Transverse colon (tissue), 4 donors: ENCODE measurements at places on chromosomes 4 and X.
A peak's percentile ranks its signal among the peaks of the same experiment; 100 is the strongest.

DNA sequence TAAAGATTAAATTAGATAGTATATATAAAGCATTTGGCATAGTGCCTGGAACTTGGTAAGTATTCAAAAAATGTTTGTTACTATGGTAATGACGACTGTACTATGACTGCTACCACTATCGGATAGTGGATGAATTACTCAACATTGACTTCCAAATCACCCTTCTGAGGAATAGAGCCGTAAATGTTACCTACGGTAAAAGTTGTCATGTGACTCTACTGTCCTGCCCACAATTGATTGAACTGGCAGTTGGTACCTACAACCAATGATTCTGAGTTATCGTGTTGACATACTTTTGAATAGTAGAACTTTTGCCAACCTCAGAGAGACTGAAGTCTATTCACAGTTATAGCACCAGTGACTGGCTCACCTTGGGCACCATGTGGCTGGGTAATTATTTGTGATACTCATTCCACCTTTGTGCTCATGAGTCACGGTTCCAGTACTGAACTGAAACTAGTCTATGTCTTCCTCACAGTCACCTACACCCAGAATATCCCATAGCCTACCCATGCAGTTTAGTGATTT is 185.5 kb upstream of the PITX2 start:
- DNase-seq = peak; percentile 33

DNA sequence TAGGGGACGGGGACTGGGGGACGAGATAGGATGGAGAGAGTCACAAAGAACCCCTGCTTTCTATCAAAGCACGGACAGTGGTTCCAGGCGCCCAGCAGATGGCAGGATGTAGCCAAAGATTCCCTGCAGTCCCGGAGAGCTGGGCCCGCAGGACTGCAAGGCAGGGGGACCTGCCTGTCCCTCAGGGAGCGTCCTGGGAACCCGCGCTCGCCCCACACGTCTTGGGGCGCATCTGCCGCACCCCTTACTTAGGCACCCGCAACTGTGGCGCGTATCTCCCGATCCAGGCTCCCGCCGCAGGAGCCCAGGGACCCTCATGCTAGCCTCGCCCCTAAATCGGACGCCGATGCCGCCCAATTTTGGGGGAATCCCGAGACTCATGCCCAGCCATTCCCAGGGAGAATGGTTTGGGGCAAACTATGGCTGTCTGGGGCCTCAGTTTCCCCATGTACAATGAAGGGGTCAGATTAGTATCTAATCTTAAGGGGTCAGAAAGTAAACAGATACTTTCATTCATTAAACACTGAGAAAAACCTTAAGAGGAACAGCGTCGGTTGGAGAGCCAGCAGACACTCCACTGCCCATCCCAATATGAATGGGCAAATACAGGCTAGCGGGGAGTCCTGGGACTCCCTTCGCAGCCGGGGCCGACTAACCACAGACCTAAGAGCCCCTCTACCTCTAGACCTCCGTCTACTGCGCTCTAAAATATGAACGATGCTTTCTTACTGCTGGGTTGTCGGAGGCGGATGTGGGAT is 581 bp upstream of the STK32B start:
- peak; percentile 54 for DNase-seq

DNA sequence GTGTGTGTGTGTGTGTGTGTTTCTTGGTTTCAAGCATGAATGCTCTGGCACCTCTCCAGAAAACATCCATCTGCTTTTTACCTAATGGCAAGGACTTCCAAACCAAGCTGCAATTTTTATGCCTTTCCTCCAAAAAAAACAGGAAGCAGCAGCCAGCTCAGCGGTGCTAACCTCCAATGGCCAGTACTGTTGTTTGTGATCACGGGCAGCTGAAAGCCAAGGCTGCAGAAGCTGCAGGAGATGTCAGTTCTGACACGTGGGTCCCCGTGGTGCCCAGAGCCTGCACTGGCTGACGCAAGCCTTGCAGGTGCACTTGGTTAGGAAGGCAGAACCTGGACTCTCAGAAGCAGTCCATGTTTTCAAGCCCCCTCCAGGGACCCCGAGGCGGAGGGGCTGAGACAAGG is 313.6 kb upstream of the DDX53 start:
- no peak for DNase-seq

GRCh38 chrX:77441479-77441878 is 5.7 kb upstream of the FGF16 start:
- DNase-seq = no peak

GRCh38 chr4:158721680-158722079 is 1.5 kb downstream of the PPID start:
- no peak for DNase-seq

DNA sequence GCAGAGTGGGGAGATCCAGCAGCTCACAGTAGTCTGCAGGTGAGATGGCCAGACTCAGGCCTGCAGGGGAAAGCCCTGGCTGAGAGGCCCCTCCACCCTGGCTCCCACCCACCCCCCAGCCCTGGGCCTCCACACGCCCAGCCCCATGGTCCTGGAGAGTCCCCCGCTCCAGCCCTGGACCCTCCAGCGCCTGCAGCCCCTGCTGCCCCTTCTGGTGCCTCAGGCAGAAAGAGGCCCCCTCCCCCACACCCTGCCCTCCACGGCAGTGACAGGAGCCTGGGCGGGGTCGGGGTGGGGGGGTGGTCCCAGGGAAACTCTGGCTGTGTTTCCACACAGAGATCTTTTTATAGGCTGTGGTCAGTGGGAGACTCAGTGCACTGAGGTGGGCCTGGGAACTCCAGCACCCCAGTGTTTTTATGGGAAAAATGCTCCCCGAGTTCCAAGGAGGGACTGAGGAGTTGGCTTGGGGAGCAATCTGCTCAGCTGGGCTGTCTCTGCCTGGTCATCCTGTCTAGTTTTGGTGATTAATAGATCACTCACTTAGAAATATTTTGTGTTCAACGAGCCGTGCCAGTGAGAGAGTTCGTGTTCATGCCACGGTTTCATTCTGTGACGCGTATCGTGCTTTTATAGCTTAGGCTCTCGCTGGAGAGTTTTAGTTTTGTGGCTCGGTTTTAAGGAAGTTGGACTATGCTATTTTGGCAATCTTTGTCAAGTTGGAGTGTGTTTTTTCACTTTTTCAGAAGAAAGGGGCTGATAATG is 53.1 kb upstream of the HGFAC start:
- no peak for DNase-seq

DNA sequence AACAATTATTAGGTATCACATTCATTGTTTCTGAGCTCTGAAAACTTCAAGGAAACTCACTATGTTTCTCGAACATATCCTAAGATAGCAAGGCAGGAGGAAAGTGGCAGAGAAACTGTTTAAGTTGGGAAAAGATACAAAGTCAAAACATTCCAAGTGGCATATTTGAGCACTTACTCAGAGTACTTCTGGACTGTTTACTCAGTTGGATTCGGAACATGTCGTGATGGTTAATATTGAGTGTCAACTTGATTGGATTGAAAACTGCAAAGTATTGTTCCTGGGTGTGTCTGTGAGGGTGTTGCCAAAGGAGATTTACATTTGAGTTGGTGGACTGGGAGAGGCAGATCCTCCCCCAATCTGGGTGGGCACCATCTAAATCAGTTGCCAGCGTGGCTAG is 298.3 kb downstream of the IL1RAPL2 start:
- DNase-seq = no peak
